ENCODE measurements at places on chromosomes 13 and 19.

DNA sequence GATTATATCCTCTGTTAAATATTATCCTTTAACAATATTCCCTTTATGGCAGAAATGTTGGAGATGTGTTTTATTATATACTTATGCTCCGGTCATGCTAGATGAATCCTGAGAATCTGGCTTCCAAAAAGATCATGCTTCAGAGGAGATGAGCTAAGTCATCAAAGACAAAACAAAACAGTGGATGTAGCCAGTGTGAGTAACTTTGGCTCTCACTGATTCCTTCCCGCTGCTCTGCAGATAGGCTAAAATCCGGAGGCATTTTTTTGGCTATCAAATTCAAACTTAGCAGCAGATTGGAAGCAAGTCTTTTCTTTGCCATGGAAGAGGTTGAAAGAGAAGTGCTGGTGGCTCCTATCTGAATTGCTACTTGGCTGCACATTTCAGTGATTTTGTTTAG is 295.9 kb downstream of the GPC6 start:
- no peak for DNase-seq

DNA sequence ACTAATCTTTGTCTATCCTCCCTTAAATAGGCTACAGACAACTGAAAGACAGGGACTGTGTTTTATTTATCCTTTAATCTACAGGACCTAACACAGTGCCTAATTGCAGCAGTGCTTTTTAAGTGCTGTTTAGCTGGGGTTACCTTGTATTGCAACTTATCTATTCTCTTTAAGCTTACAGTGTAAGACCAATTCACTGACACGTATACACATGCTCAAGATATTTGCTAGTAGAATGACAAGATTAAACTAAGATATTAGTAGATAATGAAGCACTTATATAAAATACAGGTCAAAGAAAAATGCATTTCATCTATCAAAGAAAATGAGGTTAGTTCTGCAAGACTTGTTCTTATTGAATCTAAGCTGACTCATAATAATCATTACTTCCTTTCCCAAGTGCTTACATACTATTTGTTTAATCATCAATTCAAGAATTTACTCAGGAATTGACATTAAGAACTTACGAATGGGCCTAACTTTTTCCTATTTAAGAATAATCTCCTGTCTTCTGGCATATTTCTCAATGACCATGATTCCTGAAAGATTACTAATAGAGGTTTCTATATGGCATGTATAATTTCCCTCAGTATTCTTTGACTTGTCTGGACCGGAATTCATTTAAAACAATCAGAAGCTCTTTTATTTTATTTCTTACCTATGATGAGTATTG is 75.8 kb upstream of the MAB21L1 start:
- no peak for DNase-seq

DNA sequence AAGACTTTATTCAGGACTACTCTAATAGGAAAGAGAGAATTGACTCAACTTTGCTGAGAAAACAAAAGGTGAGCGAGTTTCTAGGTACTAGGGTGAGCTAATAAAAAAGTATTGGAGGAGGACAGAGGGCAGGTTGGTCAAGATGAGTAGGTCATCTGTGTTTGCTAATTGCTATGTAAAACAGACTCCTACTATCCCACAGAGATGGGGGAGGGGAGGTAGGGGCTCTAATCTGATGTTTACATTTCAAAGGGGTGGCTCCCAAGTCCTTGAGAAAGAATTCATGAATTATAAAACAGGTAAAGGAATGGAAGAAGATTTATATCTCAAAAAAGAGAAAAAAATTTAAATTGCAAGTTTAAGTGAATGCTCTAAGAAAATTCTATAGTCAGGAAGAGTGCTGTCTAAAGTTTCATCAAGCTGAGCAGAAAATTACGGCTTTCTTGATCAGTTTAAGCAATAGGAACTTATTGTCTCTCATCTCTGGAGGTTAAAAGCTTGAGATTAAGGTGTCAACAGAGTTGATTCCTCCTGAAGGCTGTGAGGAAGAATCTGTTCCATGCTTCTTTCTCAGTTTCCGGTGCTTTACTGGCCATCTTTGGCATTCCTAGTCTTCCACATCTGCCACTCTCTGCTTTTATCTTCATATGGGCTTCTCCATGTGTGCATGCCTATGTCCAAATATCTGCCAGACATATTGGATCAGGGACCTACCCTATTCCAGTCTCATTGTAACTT is 790.3 kb downstream of the SLITRK5 start:
- no peak for DNase-seq

DNA sequence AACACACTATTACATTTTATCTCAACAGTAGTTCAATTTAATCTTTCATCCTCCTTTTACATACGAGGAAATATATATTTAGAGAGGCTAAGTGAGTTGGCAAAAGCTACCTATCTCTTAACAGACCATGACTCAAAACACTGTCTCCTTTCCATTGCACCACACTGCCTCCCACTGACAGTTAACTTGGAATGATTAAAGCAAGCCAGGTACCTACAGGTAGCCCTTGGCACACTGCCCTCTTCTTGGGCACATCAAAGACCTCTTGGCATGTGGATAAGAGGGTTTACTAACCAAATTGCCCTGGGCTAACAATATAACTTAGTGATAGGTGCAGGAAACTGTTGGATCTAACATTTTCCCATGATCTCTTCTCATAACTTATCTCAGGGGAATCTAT is 1.8 kb downstream of the ABHD13 start:
- DNase-seq: no peak

GRCh38 chr13:100361504-100361903 is 227.1 kb downstream of the GGACT start:
- no peak for DNase-seq

- DNase-seq: peak; percentile 28
These were observed 9.8 kb upstream of the GNA15 start for GRCh38 chr19:3125900-3126524.

GRCh38 chr13:99034333-99035085 is 56.6 kb upstream of the DOCK9 start:
- no peak for DNase-seq

GRCh38 chr13:104944176-104944575 is 1591.3 kb downstream of the EFNB2 start:
- DNase-seq: no peak

- no peak for DNase-seq
These were observed 151.4 kb downstream of the PCCA start for GRCh38 chr13:100240109-100240779.

DNA sequence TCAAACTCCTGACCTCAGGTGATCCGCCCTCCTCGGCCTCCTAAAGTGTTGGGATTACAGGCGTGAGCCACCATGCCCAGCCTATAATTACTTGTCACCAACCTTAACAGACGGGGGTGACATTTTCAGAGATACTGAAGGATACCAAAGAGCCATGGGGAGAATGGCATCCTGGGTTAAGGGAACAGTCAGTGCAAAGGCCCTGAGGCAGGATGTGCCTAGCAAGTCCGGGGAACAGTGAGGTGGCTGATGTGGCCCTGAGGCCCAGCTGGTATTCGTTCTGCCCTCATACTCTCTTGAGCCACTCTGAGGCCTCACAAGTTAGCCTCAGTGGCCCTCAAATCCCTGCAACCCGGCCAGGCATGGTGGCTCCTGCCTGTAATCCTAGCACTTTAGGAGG is 15.0 kb upstream of the ANGPTL8 start:
- DNase-seq: no peak

- no peak for DNase-seq
These were observed 841 bp upstream of the ZNF223 start for GRCh38 chr19:44050740-44051649.

DNA sequence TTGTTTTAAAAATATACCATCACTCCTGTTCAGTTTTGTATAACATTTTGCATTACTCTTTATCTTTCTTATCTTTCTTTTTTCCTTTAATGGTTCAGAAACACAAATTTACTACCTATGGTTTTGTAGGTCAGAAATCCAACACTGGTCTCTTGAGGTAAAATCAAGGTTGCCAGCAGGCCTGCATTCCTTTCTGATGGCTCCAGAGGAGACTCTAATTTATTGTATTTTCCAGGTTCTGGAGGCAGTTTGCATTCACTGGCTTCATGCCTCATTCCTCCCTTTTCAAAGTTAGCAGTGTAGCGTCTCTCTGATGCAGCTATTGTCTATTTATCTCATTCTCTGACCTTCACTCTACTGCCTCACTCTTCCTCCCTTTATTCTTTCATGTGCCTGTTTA is 767.4 kb downstream of the SLITRK6 start:
- no peak for DNase-seq

GRCh38 chr19:13097033-13097462 is 5.6 kb downstream of the LYL1 start:
- no peak for DNase-seq

DNA sequence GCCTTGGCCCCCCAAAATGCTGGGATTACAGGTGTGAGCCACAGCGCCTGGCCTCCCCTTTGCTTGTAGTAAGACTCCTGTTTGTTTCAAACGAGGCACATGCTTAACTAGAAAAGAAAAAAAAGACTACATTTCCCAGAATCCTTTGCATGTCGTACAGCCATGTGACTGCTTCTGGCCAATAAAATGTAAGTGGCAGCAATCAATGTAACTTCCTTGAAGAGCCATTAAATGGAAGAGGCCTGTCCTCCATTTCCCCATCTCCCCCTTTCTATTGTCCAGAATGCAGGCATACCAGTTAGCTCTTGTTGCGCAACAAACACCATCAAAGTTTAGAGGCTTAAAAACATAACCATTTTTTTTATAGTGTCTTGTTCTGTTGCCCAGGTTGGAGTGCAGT is 10.4 kb upstream of the GPR32 start:
- no peak for DNase-seq

DNA sequence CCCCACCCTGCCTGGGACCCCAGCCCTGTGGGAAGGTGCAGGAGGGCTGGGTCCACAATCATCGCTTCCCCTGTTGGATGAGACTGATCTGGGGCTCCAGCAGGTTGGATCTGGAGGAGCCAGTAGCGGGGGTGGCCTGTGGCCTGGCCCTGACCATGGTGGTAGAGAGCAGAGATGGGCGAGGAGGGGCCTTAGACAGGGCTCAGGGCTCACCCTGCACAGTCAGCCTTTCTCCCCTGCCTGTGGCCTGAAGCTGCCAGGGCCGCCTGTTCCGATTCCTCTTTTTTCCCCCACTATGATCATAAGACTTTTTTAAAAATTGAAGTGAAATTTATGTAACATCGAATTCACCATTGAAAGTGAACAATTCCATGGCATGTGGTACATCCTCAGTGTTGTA is 18.2 kb downstream of the SIN3B start:
- no peak for DNase-seq

GRCh38 chr13:108328848-108329247 is 59.3 kb downstream of the TNFSF13B start:
- DNase-seq: no peak

GRCh38 chr13:98801626-98802418 is 49.4 kb upstream of the SLC15A1 start:
- no peak for DNase-seq

GRCh38 chr13:112179421-112179820 is 112.5 kb downstream of the SOX1 start:
- no peak for DNase-seq

- no peak for DNase-seq
These were observed 74.0 kb upstream of the DOCK9 start for GRCh38 chr13:99051768-99052455.

DNA sequence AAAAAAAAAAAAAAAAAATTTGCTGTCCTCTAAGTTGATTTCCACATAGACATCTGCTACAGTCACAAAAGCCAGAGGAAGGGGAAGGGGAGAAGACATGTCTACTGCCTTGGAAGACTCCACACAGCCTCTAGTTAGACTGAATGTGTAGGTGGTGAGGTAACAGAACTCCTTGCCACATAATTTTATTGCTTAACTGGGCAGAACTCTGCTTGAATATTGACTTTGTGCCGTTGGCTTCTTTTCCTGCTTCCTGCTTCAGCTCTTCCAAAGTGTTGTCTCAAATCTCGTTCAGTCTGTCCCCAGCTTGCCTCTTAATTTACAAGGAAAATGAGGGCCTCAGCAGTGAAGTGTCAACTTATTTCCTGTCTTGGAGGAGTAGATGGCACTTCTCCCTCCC is 37.1 kb downstream of the ESD start:
- no peak for DNase-seq

GRCh38 chr13:36456577-36456976 is 24.3 kb downstream of the CCNA1 start:
- no peak for DNase-seq

- no peak for DNase-seq
These were observed at the start of gene STARD13 for GRCh38 chr13:33285420-33286124. Gene STARD13, minus strand, starts transcription at chr13:33285755. Its CDS starts 117 bp downstream, at chr13:33285638.

DNA sequence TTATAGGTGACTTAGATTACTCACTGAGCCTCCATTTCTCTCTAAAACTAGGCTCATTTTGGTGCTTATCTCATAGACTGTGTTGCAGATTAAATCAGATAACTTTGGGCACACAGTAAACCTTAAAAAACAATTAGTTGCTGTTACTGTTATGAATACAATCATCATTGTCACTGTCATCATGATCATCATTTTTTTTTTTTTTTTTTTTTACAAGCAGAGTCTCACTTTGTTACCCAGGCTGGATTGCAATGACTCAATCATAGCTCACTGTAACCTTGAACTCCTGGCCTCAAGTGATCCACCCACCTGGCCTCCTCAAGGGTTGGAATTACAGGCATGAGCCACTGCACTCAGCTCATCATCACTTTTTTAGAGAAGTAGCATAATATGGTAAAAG is 60.0 kb downstream of the VWA8 start:
- DNase-seq: no peak

DNA sequence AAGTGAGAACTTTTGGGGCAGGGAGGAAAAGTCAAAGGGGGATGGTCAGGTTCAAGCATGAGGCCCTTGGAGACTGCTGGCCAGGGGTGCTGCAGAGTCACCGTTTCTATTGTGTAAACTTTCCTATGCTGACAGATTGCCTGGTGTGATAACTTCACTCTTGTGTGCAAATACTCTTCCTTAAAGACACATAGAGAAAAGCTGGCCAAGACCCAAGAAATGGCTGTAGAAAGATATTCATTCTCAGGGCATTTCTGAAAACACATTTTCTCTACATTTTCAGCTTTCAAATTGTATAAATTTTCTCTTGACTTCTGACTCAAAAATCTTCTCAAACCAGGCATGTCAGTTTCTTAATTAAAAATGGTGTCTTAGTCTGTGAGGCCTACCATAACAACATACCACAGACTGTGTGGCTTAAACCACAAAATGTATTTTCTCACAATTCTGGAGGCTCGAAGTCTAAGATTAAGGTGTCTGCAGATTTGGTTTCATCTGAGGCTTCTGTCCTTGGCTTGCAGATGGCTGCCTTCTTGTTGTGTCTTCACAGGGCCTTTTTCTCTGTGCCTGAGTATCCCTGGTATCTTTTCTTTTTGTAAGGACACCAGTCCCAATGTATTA is 304.5 kb downstream of the KCNRG start:
- no peak for DNase-seq

GRCh38 chr19:13979686-13980085 is 26.4 kb downstream of the RFX1 start:
- no peak for DNase-seq

Data from central memory CD8-positive, alpha-beta T cell (primary cell).